GM06990 (cell line): ENCODE measurements at places on chromosomes 6 and 20.

DNA sequence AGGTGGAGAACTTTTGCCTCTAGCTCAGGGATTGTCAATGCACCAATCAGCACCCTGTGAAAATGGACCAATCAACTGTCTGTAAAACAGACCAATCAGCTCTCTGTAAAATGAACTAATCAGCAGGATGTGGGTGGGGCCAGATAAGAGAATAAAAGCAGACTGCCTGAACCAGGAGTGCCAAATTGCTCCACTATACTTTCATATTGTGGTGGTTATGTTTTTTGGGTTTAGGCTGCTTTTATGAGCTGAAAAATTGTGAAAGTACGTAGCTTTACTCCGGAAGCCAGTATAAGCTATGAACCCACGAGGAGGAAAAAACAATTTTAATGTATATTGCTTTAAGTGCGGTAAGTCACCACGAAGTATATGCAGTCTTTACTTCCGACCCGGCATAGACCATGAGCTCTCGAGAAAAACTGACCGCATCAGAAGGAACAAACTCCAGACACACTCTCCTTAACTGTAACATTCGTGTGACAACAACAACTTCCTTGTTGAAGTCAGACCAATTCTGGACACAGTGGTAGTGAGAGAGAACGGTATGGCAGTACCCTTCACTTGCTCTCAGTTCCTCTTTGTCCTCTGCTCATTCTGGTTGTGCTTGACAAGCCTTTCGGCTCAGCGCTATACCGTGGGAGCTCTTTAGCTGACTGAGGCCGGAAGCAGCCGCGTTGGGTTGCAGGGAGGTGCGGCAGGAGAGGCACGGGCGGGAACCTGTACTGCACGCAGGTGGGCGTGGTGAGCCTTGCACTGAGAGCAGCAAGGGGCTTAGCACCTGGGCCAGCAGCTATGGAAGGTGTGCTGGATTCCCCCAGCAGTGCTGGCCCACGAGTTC is 81.9 kb upstream of the E2F3 start:
- DNase-seq = peak; percentile 89

DNA sequence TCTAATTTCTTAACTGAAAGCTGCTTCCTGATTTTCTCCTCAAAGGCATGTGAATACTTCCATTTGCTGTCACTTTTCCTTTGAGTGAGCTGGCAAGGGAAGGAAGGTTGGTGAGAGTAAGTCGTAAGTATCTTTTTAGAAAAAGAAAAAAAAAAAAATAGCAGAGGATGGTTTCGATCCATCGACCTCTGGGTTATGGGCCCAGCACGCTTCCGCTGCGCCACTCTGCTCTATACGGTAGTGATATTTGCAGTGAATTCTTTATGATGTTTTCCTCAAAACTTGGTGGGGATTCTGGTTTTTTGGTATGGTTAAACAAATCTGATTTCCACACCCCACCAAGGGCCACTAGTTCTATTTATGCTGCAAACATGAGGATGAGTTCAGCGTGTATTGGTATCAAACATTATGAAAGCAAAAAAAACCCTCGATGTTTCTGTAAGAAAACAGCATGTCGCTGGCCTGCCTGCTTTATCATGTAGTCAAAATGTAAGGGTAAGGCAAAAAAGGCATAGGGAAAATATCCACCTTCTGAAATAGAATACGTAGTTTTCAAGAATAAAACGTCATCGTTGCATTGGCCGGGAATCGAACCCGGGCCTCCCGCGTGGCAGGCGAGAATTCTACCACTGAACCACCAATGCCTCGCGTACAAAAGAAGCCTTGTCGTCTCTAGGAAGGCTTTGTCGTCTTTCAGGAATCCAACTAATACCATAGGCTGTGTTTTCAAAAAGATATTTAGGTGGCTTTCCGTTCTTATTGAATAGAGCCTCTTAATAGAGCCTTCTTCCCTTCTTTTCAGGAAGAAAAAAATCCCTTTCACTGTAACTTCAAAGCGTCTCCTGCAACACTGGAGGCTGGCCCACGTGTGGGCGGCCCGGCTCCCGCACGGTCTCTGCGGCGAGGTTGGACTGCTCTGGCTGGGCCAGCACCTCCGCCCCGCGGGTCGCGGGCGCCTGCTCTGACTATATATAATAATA is 9.6 kb downstream of the OR2B2 start:
- peak; percentile 86 for DNase-seq

DNA sequence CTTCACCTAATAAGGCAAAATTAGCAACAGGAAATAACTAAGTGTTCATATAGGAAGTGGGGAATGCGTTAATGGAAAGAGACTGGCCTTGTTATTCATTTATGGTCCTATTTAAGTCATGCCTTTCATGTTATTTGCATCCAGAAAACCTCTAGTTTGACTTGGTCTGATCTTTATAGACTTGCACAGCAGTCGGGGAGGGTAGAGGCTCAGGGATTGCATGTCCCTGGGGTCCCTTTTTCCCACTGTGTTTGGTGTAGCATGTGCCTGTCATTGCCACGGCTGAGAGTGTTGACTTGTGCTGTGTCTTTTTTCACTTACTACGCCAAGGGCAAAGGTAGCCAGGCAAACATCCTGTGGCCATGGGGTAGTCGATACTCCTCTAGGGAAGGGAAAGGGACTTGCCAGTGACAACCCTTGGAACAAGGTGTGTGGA is 105.4 kb upstream of the RIN2 start:
- no peak for DNase-seq

DNA sequence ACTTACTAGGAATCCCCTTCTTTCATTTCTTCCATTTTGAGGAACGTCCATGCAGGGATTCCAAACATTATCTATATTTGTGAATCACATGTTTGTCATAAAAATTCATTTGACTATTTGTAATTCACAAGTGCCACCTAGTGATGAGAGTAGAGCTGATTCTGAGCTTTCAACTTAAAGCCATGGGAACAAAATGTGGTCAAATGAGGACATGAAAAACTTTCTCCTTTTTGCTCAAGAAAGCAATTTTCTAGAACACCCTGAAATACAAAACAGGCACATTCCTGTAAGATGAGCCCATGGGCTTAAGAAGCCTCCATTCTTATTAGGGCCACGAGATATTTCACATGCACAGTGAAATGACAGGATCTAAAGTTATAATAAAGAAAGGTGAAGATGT is 12.3 kb downstream of the MAP3K7 start:
- DNase-seq = no peak

DNA sequence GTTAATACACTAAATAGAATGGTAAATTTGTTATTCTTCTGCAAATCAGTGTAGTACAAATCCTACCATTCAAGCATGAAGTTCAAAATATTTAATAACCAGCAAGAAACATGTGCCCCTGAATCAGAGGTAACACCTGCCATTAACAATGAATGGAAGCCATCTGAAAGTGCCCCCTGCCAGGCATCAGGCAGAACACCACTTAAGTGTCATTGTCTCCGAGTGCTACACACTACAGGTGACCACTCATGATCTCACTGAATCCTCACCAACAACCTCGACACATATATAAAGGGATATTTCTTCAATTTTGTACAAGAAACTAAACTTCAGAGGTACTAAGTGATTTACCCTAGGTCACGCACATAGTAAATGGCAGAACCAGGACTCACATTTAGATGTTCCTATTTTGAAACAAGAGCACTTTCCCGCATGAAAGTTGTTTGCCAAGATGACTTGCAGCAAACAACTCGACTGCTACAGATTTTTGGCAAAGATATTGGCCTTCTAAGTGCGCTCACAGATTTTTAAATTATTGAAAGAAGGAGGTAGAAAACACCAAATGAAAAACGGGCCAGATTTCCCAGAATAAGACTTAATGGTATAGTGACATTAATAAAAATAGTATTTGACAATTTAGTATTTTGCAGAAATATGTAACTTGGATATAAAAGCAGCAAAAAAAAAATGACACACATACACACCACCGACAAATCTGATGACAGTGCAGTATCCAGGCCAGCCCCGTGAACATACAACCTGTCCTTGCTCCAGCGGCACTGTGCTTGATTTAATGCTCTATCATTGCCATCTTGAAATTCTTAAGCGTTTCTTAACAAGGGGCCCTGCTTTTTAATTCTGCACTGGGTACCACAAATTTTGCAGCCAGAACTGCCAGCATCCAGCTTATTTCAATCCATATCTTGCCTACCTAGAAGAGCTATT is 274.5 kb downstream of the ALDH8A1 start:
- no peak for DNase-seq

- no peak for DNase-seq
These were observed 19.3 kb upstream of the AHCY start for GRCh38 chr20:34322267-34323105.
